Renal cortical epithelial cell (primary cell): ENCODE measurements at places on chromosomes 12 and 14.
A peak's percentile ranks its signal among the peaks of the same experiment; 100 is the strongest.

DNA sequence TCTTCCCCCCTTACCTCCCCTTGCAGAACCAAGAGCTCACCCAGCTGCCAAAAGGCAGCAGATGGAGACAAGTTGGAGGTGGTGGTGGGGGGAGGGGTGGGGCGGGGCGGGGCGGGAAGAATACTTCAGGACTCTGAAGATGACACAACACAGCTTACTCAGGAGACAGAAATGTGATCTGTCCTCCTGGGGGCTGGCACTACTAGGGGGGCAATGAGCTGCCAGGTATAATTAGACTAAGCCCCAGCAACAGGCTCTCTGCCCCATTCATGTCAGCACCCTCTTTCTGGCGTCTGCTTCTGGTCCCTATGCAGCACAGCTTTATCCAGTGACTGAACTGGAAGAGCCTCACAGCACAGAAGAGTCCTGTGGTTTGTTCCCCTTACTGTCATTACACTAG is 407.0 kb downstream of the MED13L start:
- DNase-seq, result no peak

GRCh38 chr12:48199774-48200221 is 3.3 kb downstream of the OR10AD1 start:
- peak; percentile 74 for DNase-seq

GRCh38 chr12:46207644-46208043 is 61.2 kb downstream of the SLC38A1 start:
- DNase-seq, result no peak

- DNase-seq, result no peak
Observed at GRCh38 chr12:104608998-104609397, 152.2 kb downstream of the CHST11 start.

DNA sequence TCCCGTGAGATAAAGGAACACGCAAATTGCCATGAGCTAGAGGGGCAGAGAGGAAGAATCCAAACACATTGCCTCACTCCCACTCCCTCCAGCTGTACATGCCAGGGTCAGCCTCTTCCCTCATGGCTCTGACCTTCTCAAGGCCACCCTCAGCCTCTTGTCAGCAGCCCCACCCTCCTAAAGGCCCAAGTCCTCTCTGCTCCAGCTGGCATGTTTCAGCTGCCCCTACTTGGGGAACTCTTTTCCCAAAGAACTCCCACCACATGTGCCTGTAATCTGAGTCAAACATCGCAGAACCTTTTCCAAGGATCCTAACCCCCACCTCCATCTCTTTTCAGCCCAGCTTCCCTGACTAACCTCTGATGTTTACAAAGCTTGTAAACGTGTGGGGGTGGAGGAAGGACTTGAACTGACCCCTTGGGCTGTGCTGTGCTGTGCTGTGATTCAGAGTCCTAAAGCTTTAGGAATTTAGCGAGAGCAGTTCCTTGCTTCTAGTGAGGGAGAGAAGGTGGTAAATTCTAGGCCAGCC is 7.3 kb upstream of the CACNB3 start:
- DNase-seq, result peak; percentile 93

- DNase-seq, result no peak
Observed at GRCh38 chr14:100275214-100275613, 31.0 kb downstream of the SLC25A29 start.

DNA sequence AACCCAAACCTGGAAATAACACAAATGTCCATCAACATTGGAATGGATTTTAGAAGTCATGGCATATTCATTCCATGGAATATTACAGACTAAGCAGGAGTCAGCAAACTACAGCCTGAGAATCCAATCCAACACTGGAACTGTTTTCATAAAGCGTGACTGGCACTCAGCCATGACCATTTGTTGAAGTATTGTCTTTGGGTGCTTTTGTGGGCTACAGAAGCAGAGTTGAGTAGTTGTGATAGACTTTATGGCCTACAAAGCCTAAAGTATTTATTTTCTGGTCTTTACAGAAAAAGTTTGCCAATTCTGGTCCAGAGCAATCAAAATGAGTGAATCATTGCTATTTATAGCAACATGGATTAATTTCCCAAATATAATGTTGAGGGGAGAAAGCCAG is 34.5 kb upstream of the FRS2 start:
- DNase-seq, result no peak

- no peak for DNase-seq
Observed at GRCh38 chr12:125222876-125223275, 157.6 kb downstream of the AACS start.

GRCh38 chr12:127245009-127245408 is 1022.0 kb upstream of the TMEM132C start:
- peak; percentile 54 for DNase-seq

GRCh38 chr12:3045494-3045893 is 31.7 kb upstream of the TSPAN9 start:
- no peak for DNase-seq

GRCh38 chr12:89475203-89475990 is 49.2 kb downstream of the GALNT4 start:
- DNase-seq, result no peak

DNA sequence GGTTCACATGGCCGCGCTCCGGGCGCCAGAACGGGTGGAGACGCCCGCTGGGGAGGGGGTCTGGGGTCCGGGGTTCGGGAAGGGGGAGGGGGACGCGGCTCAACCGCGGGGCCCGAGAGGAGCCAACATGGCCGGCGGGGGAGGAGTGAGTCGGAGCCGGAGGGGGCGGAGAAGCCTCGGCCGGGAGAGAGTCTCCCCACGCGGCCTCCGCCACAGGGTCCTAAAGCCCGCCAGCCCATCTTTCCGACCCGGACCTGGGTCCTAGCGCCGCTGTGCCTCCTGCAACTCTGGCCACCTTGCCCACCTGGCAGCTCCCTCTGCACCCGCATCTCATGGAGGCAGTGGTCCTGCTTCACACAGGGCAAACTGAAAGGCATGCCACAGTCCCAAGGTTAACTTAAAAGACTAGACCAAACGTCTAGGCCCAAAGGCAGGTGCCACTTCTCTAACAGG is at the start of gene BAZ2A:
Gene BAZ2A (minus strand): TSS at position 147 of the 453 bp plus-strand sequence. CDS start 12,796 bp downstream, outside the sequence.
- peak; percentile 47 for DNase-seq

DNA sequence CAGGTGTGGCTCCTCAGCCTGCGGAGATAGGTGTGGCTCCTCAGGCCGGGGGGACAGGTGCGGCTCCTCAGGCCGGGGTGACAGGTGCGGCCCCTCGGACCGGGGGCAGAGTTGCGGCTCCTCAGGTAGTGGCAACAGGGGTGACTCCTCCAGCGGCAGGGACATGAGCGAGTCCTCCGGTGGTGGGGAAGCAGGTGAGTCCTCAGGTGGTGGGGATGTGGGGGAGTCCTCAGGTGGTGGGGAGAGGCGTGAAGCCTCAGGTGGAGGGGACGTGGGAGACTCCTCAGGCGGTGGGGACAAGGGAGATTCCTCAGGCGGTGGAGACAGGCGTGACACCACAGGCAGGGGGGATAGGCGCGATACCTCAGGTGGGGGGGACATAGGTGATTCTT is 9.2 kb downstream of the KMT2D start:
- no peak for DNase-seq

DNA sequence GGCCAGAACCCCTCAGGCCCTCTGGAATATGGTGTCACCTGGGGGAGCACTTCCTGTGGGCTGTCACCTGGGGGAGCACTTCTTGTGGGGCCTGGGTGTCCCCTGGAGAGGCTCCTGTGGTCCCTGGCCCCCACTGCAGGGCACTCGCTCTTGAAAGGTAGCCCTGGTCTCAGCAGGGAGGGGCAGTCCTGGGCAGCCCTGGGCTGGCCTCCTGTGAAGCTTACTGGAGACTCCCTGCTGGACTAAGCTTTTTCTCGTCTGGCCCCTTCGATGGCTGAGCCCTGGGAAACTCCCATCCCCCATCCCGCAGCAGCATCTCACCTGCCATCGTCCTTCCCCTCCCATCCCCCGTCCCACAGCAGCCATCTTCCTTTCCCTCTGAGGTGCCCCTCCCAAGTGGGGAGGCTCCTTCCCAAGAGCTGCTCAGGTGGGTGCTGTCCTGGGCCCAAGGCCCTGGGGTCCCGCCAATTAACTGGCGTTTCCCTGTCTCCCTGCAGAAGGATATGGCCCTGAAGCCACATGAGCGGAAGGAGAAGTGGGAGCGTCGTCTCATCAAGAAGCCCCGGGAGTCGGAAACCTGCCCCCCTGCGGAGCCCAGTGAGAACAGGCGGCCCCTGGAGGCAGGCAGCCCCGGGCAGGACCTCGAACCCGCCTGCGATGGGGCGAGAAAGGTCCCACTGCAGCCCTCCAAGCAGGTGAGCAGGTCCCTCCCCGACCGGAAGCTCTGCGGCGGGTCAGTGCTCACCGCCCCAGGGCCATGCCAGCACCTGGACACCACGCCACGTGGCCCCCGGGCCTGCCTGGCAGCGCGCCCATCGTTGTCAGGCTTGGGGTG is 17.9 kb downstream of the FBRSL1 start:
- DNase-seq, result no peak

GRCh38 chr12:6375269-6376078 is at the start of gene SCNN1A:
SCNN1A (minus strand) TSS chr12:6375563; CDS start chr12:6374783, 780 bp downstream.
- peak; percentile 61 for DNase-seq

- DNase-seq, result peak; percentile 69
Observed at GRCh38 chr14:77889971-77890442, 90.1 kb downstream of the ADCK1 start.

DNA sequence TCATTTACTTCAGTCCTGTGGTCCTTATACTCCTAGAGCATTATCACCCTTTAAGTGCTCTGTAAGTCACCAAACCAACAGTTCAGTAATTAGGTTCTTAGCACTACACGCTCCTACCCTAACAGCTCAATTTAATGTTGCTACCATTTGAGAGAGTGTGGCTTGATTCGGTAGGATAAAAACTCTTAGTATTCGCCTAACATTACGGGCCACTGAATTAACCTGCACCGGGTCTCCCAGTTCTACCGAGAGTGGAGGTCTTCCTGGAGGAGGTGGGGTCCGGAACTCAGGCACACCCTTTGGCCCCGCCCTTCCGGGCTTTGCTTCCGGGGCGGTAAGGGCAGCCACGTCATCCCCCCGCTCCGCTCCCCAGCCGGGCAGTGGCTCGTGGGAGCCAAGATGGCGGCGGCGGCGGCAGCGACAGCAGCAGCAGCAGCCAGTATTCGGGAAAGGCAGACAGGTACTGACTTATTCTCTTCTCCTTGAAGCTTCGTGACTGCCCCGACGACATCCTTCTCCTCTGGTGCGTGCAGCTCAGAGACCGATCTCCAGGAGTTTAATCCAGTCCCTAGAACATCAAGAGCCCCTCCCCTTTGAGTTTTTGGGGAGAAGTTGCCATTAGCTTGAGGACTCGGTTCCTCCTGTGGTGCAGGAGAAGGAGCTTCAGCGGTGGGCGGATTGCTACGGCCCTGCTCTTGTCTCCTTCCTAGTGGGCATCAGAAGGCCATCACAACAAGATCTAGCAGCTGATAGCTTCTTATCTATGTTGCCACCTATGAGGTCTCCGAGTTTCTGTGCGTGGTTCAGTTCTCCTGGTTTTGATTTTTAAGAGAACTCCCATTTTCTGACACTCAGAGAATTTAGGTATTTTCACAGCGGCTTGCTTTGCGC is at the start of gene SCFD1:
Gene SCFD1 (plus strand): TSS at position 380 of the 891 bp plus-strand sequence. CDS start 20 bp downstream, at position 400.
- DNase-seq, result peak; percentile 80

GRCh38 chr12:14886271-14886670 is 617 bp upstream of the MGP start:
- DNase-seq, result no peak
